CD4-positive, alpha-beta T cell treated with Interleukin-4 for 4 hours (primary cell): ENCODE measurements at places on chromosomes 7 and 10.

GRCh38 chr7:157439149-157439548 lies 102.3 kb downstream of the DNAJB6 start:
- no peak for DNase-seq

DNA sequence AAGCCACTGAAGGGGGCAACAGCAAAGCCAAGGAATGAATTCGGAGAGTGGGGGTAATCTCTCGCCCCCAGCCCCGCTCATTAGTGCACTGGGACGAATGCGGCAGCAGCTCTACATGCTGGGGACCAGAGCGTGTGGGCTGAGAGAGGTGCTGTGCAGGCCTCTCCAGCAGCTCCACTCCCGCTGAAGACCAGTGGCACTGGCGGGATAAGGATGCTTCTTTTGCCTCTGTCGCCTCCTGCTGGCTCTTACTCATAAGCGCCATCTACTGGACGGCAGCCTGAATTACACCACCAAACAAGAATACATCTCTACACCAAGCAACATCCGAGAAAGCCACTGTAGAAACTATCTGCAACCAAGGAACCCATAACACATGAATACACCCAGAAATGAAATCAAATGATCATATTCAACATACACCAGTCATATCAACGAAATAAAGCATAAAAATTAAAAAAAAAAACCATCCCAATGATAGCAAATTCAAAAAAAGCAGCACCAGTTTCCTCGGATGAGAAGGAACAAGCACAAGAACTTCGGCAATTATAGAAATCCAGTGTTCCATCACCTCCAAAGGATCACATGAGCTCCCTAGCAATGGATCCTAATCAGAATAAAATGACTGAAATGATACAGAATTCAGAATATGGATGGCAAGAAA lies 79.0 kb upstream of the TMEM168 start:
- peak; percentile 52 for DNase-seq

DNA sequence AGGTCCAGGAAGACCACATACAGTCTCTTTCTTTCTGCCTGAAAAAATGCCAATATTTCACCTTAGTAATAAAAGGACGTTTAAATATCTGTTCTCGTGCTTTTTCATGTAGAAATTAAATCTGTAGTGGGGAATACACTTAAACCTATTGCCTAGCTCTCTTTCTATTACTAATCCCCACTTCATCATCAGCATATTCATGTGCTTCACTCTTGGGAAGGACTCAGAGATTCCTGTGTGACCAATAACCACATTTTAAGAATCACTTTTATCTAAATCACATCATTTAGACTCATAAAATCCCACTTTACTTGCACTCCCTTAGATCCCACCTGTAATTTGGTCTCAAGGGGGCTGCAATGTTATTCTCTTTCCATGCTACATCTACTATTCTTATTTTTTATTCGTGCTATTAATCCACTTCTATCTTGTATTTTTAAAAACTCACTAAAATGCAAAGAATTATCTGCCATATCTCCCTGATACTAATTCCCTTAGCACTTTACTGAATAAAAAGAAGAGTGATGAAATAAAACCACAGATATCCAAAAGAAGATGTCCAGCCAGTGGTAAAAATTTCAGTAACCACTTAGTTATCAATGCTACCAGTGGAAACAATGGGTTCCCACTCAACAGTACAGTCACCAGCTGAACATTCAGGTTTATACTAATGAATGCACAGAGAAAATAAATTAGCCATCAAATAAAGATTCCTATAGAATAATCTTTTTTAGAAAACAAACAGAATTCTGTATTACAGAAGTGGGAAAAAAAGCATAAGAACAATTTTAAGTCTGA lies 102.1 kb downstream of the PPP1R17 start:
- DNase-seq, result no peak

DNA sequence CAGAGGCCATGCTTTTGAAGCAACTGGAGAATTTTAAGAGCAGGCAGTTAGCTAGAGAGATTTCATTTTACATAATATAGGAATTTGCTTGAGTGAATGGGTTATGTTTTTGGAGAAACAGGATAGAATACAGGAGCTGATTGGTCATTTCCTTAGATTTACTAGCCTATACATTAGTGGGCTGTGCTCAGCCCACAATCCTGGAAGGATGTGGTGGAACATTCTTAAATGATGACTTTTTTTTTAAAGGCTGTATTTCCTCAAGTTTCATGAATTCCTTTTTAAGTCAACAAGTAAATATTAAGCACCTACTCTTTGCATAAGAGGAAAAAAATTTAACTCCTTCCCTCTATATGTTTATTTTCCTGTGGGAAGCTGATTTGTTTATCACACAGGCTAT lies 314.4 kb upstream of the BMPER start:
- no peak for DNase-seq

- no peak for DNase-seq
These were observed 207.0 kb upstream of the SHH start for GRCh38 chr7:156019308-156019707.
